AG09309 (cell line): ENCODE measurements at places on chromosomes 6 and 20.

GRCh38 chr6:43517505-43518357 lies 842 bp downstream of the POLR1C start:
- DNase-seq, result no peak

GRCh38 chr6:129731428-129731827 lies 21.5 kb upstream of the ARHGAP18 start:
- DNase-seq, result no peak

GRCh38 chr20:35975576-35976373 lies 7.4 kb downstream of the CNBD2 start:
- no peak for DNase-seq

GRCh38 chr20:22974354-22974753 lies 60.8 kb upstream of the SSTR4 start:
- no peak for DNase-seq

DNA sequence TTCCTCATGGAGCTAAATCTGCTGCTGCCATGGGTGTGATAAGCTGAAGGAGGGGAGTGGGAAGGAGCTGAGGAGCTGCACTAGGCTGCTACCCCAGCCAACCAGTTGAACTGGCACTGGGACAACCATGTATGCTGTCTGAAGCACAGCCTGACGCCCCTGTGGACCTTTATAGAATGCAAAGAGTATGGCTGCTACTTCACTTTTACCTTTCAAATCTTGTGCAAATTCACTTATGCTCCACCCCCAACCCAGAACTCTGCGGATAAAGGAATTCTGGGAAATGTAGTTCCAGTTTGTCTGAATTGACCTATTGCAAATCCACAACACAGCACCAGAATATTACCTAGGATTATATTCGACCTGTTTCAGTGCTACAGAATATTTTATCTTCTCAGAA lies 217.4 kb upstream of the SLC35B3 start:
- no peak for DNase-seq

- no peak for DNase-seq
Measured at GRCh38 chr6:109235481-109236038, 140.3 kb downstream of the CEP57L1 start.

DNA sequence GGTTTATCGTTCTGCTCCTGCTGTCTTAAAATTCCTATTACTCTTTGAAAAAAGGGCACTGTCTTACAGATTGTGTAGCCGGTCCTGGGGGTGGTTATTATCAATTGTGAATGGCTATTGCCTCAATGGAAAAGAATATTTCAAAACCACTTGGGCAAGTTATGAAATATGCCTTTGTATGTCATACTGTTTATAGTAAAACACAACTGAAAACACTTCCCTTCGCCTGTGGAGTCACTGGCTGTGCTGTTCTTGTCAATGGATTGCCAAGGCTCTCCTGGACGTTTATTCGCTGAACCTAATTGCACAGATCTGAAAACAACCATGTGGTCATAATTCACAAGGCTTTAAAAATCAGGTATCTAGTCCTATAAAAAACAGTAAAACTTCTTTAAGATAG lies 47.8 kb upstream of the TAGAP start:
- DNase-seq, result peak; percentile 8

- DNase-seq, result no peak
Measured at GRCh38 chr6:151370509-151371078, 20.8 kb downstream of the ZBTB2 start.

DNA sequence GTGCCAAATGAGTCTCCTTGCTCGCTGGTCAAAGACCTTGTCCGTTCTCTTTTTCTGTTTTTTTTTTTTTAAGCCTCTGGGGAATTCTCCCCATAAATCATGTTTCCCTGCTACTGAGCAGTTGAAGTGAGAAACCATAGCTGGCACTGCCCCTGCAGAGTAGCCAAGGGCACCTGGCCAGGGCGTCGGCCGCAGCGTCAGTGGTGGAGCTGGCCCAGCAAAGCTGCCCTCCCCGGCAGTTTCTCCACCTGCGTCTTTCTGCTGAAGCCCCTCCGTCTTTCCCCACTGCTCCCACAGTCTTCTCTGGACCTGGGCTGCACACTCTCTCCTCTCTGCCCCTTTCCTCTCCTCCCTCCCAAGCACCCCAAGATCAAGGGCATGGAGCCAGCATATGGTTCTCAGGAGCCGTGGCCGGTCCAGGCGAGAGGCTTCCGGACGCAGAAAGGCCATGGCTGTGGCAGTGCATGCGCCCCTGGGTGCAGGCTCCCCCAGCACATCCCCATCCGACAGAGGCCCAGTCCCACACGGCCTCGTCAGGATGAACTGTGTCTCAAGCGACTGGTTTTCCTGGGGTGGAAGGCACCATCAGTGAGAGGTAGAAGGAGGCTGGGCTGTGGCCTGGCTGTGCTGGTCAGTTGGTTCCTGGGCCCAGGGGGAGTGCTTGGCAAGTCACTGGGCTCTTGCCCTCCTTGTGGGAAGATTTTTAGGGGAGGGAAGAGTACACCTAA lies 218.1 kb downstream of the ERMARD start:
- DNase-seq, result no peak

- no peak for DNase-seq
Measured at GRCh38 chr20:42961771-42962170, 227.9 kb downstream of the PTPRT start.

GRCh38 chr20:38294076-38294591 lies 9.8 kb upstream of the BPI start:
- DNase-seq, result no peak

- no peak for DNase-seq
Measured at GRCh38 chr20:46978951-46979491, 84.4 kb downstream of the EYA2 start.

GRCh38 chr6:22142856-22143255 lies 154.0 kb downstream of the PRL start:
- no peak for DNase-seq

- DNase-seq, result no peak
Measured at GRCh38 chr20:41308726-41309413, 8.7 kb downstream of the ZHX3 start.

DNA sequence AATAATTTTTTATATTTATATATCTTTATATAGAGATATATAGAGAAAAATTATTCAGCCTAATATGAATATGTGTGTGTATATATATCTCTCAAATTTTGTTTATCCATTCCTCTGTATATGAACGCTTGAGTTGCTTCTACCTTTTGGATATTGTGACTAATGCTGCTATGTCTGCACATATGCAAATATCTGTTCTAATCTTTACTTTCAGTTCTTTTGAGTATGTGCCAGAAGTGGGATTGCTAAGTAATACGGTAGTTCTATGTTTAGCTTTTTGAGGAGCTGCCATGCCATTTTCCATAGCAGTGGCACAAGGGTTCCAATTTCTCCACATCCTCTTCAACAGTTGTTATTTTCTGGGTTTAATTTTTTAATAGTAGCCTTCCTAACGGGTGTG lies 72.8 kb upstream of the CEP85L start:
- no peak for DNase-seq

DNA sequence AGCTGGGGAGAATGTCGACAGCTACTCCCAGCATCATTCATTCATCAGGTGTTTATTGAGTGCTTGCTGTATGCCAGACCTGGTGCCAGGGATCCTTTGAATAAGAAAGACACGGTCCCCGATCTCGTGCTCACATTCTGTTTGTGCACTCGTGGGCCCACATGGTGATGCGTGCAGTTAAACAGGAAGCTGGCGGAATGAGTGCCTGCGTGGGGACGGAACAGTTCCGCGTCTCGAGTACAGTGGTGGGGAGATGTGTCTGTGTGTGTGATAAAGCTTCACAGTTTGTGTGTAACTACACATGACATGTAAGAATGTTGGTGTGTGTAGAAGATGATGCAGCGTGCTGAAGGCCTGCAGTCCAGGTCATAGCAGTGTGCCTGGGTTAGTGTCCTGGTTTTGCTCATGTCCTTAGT lies 6.5 kb downstream of the RBM38 start:
- DNase-seq, result no peak

DNA sequence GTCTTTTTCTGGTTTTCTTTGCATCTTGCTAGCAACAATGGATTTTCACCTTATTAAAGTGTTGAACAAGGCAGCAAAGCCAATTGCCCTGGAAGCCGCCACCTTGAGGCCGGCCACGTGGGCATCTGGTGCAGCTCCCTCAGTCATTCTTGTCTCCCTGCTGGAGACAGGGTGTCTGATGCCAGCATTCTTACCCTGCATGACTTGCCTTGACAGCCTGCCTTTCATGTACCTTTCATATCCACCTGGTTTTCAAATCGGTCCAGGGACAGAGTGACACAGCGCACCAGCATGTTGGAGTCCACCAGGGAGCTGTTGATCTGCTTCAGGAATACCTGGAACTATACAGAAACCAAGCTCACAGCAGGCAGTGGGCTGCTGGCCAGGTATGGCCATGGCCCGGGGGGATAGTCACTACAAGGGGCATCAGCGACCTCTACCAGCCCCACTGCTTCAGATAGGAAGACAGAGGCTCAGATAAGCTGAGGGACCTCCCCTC lies 49.8 kb downstream of the MYH7B start:
- no peak for DNase-seq

DNA sequence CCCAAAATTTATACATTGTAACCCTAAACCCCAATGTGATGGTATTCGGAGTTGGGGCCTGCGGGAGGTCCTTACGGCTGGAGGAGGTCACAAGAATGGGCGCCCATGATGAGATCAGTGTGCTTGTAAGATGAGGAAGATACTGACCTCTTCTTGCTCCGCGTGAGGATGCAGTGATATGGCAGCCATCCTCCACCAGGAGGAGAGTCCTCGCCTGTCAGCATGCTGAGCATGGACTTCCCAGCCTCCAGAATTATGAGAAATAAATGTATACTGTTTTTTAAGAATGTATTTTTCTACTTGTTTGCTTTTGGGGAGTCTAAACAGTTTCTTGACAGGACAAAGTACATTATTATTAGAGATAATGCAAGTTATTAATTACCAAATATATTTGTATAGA lies 8.7 kb upstream of the SYNDIG1 start:
- DNase-seq, result no peak

GRCh38 chr20:61643656-61644377 lies 391.8 kb downstream of the CDH4 start:
- no peak for DNase-seq

GRCh38 chr6:68313911-68314310 lies 321.2 kb upstream of the ADGRB3 start:
- DNase-seq, result no peak

DNA sequence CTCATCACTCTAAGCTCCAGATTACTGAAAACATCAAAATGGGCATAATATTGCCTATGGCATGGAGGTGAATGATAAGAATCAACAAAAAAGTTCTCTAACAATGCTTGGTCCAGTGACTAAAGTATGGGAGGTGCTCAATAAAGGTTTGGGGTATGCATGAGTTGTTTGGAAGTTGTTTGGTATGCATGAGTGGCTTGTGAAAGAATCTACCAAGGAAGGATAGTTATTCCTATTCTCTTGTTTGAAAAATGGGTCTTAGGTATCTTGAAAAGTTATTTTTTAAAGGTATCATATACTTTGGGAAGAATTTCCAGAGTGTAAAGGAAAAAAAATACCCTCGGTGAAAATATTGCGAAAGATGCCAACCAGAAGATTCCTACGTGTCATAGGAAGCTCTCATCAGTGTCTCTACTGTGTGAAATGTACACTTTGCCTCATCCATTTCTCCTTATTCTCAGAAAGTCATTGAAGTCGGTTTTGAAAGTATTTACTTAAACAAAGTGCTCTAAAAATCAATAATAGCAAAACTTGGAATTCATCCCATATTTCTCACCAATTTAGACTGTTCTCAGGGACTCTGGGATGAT lies 449.8 kb downstream of the ADGRB3 start:
- DNase-seq, result no peak

DNA sequence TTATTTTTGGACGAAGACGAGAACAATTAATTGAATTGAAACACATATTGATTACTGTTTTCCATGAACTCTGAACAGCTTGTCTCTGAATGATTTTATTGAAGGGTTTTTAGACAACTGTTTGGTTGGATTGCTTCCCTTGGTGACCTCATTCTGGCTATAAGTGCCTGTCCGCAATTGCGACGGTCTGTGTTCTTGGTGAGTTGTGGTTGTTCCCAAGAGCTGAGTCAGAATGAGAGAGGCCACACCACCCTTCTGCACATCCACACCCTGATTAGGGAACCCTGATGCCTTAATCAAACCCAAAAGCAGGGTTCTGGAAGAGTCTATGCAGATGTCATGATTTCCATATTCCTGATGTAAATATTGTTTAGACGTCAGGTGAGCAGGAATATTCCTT lies 747.0 kb downstream of the PTPRT start:
- DNase-seq, result no peak

DNA sequence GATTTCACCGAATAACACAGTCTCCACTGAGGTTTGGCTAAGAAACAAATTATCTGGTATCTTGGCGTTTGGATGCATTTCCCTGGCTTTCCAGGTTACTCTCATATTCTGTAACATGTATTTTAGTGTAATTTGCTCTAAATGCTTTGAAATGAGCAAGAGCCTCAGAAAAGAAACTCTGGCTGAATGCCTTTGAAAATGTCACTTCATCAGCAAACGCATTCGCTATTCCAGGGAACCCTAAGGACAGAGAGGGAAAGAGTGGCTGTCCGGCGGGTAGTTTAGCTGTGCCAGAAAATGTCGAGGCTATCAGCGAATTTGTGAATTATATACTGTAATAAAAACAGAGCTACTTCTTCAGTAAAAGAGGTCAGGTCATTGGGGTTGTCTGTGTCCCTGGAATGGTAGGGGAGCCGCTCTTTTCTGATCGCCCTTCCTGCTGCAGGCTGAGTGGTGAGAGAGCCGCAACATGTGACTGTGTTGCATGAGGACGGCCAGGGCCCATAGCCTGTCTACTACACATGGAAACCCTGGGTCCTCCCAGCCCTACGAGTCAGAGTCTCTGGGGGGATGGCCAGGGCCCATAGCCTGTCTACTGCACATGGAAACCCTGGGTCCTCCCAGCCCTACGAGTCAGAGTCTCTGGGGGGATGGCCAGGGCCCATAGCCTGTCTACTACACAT lies 57.3 kb downstream of the SMOC2 start:
- no peak for DNase-seq

GRCh38 chr6:33570806-33571636 lies 9.1 kb downstream of the BAK1 start:
- no peak for DNase-seq

GRCh38 chr6:15473741-15474161 lies 189.1 kb downstream of the DTNBP1 start:
- DNase-seq, result peak; percentile 55

DNA sequence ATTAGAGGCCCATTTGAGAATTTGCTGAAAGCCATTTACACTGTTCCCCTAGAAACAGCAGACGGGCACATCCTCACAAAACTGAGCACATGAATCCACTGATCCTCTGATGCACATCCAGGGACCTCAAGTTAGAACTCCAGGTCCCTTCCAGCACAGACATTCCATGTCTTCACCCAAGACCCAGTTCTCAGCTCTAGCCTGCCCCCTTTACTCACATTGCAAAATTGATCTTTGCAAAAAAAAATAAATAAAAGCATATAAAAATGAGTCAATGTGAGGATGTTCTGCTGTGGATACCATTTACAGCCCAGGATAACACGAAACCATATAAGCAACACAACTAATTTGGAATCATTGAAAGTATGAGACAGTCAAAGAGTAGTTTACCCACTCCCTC lies 458.2 kb upstream of the JARID2 start:
- no peak for DNase-seq
